ENCODE measurements at places on chromosomes 6 and 20.

- no peak for DNase-seq
Observed at GRCh38 chr6:125067552-125067951, 86.0 kb upstream of the TPD52L1 start.

DNA sequence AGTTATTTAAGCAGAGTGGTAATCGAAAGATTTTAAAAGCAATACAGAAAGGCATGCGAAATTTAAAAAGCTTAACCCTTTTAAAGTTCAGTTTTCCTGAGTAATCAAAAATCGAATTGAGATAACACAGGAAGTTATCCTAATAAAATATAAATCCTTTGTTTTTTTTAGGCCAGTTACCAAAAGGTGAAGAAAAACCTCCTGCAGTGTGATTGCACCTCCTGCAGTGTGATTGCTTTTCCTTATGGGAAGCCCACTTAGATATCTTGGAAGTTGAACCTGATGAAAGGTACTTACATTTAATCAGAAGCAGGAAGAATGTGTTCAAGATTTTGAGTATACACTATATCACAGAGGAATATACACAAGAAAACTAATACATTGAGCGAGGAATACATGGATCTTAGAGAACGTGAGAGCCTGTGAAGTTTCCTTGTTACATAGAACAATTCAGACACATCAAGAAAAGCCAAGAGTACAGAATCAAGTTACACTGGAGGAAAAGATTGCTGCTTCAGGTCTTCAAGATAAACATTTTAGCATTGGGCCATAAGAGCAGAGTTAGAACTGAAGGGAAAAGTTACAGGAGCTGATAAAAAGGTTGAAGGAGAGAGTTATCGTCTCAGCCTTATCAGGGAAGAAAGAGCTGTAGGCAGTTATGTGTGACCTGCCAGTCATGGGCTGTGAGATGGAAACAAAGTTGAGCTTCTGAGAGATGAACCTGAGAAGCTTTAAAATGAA lies 7.7 kb upstream of the TMEM181 start:
- DNase-seq = no peak

- peak; percentile 77 for DNase-seq
Observed at GRCh38 chr6:75748743-75749538, at the start of gene MYO6. MYO6 (plus strand) TSS chr6:75749239; CDS start chr6:75817548, 68,309 bp downstream.

DNA sequence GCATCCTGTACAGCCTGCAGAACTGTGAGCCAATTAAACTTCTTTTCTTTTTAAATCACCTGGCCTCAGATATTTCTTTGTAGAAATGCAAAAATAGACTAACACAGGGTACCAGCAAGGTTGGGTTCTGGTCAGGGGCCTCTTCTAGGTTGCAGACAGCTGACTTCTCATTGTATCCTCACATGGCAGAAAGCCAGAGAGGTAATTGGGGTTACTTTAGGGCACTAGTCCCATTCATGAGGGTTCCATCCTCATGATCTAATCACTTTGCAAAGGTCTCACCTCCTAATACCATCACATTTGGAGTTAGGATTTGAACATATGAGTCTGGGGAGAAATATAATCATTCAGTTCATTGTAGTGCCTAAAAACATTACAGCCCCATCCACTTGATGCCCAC lies 101.5 kb downstream of the LCA5 start:
- DNase-seq = no peak

DNA sequence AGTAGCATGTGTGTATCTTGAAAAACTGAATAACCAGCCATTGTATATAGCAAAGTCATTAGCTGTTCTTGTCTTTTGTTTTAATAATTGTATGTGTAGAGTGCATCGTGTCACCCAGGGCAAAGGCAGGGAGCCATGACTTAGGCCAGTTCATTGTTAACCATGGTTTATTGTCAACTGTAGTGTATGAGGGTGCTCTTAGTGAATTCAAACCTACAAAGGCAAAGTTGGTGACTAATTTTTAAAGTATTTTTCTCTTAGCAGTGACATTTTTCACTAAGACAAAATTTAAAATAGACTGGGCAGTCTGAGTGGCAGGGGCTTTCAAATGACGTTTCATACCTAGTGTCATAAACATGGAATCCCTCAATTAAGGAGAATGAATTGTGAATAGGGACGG lies 79.0 kb downstream of the TULP4 start:
- DNase-seq = no peak

GRCh38 chr6:151690303-151690702 lies 117.2 kb upstream of the ESR1 start:
- no peak for DNase-seq

DNA sequence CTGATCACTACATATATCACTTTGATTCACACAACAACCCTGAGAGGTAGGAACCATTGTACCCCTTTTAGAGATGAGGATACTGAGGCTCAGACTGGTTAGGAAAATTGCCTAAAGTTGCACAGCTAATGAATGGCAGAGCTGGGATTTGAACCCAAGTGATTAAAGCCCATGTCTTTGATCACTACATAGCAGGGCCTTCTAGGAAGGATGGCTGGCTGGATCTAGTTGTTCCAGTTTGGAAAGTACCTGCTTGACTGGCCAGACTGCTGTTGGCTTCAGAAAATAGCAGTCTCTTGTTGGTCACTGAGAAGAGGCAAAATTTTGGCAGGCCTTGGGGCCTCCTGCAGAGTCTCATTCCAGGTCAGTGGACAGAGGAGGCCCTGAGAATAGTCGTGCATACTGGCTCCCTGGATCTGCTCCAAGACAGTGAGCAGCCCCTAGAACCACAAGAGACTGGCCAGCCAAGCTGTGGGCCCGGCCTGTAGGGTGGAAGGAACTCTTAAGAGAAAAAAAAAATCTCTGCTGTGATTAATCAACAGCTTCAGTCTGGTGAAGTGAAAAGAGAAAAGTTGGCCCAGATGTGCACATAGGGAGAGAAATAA lies 17.5 kb downstream of the PPARD start:
- DNase-seq = no peak

- DNase-seq = no peak
Observed at GRCh38 chr6:78631976-78632375, 235.4 kb upstream of the IRAK1BP1 start.

DNA sequence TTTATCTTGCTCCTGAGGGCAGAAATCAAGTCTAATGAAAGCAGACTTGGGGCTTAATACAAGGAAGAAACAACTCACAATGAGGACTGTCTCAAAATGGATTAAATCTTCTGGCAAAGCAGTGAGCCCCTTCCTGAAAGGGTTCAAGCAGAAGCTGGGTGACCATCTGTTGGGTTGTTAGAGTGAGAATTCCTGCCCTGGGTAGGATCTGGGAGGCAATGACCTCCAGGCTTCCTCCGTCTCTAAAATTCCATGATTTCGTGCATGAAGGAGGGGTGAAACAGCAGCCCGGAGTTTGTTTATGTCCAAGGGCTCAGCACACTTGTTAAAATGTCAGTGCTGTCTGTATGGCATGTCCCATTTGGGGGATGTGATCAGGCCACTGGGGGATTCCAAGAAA lies 64.0 kb upstream of the KCNK16 start:
- no peak for DNase-seq

- DNase-seq = no peak
Observed at GRCh38 chr6:44099192-44099591, 28.1 kb downstream of the MRPL14 start.

GRCh38 chr6:112357791-112358190 lies 10.7 kb downstream of the RFPL4B start:
- DNase-seq = peak; percentile 50

GRCh38 chr6:90086517-90086916 lies 192.2 kb downstream of the GJA10 start:
- DNase-seq = no peak

DNA sequence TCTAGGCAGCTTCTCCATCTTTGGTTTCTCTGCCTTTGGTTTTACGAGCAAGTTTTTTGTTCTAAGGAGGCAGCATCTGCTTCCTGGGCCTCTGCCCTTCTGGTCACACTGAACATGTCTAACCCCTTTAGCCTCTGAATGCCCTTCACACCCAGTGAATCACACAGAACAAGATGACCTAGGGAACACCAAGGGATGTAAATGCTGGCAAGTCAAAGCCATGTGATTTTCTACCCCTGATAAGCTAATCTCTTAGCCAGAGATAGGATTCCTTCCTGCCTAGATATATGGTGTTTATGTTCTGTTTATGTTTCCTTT lies 7.2 kb upstream of the BPIFB6 start:
- DNase-seq = no peak

DNA sequence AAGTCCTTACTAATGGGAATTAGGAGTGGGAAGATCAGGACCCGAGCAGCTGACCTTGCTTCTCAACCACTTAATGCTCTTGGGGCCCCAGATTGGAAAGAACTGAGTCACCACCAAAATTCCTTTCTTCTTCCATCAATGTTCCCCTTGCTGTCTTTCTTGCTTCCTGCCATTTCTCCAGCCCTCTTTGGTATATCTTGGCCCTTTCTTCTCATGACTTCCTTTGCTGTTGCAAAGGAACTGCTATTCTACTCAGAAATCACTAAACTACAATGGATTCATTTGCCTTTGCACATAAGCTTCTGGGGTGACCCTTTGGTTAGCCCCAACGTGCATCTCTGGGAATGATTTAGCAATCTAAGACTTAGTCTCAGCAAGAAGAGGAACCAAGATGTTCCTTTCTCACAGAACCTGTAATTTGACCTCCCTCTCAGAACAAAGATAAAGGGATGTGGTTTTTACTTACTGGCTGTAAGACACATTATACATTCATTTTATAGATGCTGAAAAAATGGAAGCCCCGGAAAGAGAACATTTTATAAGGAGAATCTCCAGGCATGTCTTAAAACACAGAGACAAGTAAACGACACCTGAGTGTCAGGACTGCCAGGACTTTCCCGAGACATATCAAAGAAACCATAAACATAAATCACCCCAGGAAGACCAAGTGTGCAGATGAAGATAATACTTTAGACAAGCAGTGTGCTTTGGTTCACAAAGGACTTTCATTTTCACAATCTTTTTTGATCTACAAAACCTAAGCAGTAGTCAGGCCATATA lies 99.0 kb upstream of the TNFAIP3 start:
- DNase-seq = peak; percentile 44

DNA sequence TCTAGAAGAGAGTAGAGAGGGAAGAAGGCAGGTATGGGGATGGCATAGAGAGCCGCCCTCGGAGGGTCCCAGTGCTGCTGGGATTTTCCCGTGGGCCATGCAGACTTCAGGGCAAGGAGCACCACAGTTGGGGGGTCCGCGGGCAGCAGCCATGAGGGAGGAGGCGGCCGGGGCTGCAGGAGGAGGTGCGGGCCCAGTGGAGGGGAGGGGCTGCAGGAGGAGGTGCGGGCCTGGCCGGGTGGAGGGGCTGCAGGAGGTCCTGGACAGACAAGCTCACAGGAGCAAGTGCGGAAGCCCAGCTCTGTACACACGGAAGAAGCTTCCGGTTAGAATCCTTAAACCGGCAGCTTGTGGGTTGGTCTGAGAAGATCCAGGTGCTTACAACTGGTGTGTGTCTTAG lies 34.6 kb upstream of the CHRNA4 start:
- DNase-seq = no peak

DNA sequence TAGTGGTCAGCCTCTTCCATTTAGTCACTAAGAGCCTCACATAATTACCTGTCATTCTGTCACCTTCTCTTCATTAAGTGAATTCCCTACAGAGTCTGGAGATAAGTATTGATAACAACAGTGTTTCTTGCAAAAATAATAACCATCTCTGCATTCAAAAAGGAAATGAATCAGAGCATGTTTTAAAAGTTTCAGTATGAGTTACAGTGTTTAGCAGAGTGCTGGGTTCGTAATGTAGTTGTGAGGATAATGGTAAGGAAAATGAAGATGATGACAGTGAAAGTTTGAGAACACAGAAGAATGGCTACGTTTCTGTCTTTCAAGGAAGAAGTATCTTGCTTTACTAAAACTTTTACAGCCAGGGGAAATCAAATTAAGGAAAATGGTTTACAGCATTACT lies 31.3 kb downstream of the GPRC6A start:
- DNase-seq = no peak

DNA sequence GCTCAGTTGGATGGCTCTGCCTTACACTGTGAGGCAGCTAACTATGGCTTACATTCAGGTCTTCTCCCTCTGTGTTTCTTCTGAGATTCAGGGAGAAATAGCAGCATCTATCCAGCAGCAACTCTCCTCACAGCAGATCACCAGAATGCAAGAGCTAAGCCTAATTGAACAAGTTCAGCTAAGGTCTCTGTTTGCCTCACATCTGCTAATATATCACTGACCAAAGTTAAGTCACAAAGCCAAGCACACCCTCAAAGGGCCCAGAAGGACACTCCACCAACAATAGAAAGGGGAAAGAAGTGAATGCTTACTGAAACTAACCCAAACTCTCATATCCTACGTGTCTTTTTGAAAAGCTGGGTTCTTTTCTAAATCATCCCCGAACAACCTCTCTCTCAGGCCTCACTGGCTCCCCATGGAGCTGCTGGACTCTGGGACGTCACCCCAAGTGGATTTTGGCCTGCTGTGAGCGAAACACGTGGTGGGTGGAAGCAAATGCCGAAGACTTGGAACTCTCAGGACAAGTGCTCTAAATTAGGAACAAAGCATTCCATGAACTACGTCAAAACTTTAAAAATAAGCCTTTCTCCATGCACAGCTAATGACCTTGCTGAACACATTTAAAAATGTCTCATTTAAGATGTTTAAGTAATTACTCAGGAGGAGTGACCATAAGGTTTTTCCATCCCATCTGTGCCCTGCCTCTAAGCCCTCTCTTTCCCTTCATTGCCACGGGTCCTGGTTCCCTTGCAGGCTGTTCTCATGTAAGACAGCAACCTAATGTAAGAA lies 167.5 kb upstream of the PLCB4 start:
- DNase-seq = peak; percentile 27

DNA sequence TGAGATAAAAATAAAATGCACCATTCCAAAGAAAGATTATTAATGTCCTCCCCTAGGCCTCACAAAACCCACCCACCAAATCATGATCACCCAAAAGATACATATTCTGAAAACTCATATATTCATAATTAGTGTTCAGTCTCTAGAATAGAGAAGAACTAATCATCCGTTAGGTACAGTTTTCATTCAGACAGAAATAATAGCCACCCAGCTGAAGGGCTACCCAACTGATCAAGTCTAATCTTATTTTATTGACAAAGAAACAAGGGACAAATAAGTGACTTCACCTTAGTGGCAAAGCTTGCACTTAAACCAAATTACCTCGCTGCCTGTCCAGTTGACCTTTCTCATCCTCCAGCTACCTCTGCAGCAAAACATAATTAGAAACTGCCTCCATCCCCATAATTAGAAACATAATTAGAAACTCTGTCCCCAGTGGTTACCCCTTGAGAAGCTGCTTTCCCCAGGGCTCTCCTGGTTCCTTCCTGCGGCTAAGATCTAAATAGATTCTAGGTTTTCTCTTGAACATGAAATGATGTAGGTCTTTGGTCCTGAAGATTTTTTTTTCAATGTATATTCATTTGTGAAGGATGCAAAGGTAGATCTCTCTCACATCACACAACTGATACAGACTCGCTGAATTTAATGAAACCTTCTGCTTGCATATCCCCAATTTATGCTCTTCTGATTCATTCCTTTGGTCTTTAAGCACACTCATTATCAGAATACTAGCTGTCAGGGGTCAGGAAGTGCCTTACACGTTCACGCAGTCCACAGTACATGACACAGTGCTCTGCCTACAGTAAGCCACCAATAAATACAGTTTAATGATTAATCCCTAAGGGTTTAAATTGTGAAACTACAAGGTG lies 46.3 kb downstream of the HBS1L start:
- DNase-seq = no peak
